ENCODE measurements at places on chromosomes 7 and 10.

DNA sequence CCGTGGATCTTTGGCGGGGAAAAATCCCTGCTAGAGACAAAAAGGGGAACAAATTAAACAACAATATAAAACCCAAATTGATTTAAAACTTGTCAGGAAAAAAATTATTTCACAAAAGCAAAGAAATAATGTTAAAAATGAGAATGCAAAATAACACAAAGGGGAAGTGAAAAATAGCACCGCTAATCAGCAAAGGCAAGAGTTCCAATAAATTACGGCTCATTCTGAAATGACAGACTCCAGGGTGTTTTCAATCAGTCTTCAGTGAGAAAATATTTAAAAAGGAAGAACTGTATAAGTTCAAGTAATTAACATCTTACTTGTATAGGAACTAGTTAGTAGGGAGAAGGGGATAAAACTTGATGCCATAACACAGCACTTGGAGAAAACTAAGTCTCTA lies 336.8 kb downstream of the LRRTM3 start:
- DNase-seq: no peak

DNA sequence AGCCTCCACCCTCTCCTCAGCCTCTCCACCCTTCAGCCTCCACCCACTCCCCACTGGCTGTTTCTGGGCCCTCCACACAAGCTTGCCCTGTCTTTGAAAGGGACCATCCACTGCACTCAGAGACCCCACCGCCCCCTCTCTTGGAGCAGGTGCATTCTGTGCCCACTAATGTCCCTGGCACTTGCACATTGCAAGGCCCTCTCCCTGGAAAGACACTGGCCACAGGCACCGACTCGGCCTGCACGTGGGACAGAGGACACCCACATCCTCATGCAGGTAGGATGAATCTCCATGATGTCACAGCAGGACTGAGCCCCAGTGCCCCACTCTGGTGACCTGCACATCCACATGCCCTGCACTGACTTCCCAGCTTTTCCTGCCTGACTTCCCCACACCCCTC lies 36.8 kb upstream of the EBF3 start:
- no peak for DNase-seq

- no peak for DNase-seq
Measured at GRCh38 chr10:97101166-97101940, 84.4 kb downstream of the SLIT1 start.

DNA sequence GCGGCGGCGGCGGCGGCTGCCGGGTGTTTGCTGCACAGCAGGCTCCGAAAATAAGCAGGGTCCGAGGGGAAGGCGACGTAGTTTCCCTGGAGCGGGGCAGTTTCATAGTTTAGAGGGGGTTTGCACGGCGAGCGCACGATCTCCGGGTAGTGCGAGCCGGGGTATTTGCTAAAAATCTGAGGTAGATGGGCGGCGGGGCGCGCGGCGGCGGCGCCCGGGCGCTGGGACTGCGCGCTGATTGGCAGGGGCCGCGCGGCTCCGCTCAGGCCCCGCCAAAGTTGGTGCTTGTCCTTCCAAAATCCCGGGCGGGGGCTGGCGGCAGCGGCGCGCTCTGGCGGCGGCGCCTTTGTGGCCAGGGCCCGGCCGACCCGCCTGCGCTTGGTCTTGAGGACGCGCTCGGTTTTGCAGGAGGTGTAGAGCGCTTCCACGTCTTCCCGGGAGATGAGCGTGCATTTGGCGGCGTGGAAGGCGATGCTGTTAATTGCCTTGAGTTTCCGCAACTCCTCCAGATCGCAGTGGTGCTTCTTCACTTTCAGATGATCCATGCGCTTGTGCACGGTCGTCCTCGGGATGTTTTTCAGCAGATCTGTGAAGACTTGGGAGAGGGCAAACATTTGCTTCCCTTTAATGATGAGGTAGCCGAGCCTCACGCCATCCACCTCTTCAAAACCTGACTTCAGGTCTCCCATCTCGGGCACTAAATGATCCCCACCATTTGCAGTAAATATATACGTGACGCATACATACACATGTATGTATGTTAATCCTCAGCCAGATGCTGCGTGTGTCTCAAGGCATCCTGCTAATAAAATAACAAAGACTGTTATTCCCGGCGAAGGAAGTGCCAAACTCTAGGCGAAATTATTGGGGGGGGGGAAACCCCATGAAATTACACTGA lies 8.1 kb downstream of the SKIDA1 start:
- no peak for DNase-seq

GRCh38 chr7:126016722-126017121 lies 1087.1 kb upstream of the POT1 start:
- DNase-seq: no peak

DNA sequence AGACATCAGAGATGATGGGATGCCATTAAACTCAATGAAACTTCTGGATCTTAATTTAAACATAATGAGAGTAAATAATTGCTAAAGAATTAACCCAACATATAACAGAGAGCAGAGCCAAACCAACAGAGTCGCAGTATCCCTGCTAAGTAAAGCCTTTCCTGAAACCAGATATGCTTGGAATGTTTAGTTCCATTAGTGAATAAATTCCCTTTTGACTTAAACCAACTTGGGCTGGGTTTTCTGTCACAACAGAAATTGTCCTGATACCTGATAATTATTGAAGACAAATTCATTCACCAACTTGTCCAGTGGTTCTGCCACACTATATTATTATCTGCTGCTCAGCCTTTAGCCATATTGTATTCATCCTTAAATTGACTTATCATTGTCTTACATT lies 286.7 kb downstream of the FZD1 start:
- DNase-seq: no peak

GRCh38 chr7:149558149-149558861 lies 60.7 kb upstream of the ZNF746 start:
- no peak for DNase-seq

DNA sequence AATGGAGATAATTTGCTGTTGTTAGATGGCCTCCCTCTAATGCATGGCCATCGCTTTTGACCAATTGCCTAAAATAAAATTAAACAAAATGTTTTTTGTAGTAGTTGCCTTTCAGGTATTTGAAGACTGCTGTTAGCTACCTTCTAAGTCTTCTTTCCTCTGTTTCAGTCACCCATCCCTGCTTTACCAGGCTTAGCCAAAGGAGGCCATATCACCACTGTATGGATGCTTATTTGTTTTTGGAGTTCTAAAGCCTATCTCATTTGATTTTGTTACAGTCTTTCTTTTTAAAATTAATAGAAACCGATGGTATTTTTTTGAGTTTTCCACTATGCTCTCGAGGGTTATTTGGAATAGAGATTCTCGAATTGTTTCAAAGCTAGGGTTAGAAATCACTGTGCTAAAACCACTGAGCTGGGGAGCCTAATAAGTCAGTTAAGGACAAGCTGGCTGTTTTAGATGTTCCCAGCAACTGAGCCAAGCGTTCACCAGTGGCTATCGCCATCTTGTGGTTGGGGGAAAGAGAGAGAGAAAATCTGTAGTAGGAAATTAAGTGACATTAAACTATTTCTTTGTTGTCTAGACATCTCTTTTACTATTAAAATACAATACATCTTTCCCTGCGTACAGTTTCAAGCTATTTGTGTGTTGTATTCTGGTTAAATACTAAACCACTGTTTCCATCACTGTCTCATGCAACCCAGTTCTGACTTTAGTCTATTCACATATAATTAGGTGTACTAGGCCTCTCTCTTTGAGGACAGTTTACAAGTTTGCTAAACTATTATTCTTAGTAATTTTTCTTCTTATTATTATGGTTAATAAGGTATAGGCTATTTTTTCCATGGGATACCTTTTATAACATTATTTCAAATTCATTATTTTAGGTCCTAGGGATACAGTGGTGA lies 52.2 kb downstream of the GPR158 start:
- no peak for DNase-seq

DNA sequence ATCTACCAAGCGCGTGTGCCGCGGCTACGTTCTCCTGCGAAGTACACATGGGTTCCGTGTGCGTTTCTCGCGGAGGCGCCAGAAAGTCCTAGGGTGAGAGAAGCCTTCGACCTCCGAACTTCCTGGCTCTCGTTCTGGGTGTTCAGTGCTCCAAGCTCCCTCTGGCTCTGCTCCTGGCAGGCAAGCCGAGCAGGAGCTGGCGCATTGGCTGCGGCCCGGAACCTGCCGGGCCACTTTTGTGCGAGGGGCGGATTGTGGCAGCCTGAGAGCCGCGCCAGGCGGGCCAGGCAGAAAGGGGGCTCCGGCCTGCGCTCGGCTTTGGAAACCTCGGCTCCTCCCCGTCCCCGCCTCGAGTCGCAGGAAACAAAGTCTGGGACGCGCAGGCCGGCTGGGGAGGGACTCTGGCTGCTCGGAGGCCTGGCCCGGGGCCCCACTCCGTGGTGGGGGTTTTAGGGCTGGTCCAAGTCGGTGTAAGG lies 9.6 kb downstream of the EMX2 start:
- no peak for DNase-seq

GRCh38 chr7:39510864-39511354 lies 55.3 kb upstream of the YAE1 start:
- no peak for DNase-seq

DNA sequence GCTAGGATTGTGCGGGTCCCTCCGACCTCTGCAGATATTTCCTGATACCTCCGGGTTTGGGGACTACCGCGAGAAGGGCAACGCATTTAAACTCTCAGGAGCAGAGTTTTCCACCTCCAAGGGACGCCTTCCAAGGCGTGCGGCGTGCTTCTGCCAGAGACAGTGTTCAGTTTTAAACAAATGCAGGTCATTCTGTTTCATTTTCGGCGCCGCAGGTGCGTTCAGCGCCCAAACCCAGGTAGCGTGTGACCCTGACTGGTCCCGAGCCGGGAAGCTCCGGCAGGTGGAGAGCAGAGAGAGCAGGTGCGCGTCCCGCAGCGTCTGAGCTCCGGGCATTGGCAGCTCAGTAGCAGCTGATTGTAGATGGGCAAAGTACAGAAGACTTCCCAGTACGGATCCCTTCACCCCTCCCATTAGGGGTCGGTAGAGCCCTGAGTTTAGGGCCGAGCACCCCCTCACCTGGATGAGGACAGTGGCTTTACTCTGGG lies 1.4 kb upstream of the CYP26A1 start:
- DNase-seq: no peak

GRCh38 chr10:117096599-117097201 lies 41.4 kb downstream of the VAX1 start:
- DNase-seq: no peak

GRCh38 chr10:10138685-10139084 lies 879.0 kb upstream of the CELF2 start:
- DNase-seq: no peak

DNA sequence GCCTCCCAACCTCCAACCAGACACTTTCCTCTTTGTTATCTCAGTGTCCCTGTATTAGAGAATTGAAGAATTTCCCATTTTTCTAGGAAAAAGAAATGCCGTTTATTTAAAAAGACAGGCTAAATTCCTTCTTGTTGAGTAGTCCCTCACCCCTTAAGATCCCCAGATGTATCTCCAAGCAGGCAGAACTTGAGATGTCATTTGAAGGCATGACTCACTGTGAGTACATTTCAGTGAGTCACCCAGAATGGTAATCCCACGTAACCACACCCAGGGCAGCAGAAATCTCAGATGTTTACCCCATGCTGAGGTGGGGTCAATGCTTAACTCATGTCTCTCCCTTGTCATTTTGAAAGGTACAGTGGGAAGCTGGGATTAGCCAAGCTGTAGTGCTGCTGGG lies 4.4 kb downstream of the ZNF655 start:
- no peak for DNase-seq

- no peak for DNase-seq
Measured at GRCh38 chr10:11046776-11047160, 29.1 kb downstream of the CELF2 start.

DNA sequence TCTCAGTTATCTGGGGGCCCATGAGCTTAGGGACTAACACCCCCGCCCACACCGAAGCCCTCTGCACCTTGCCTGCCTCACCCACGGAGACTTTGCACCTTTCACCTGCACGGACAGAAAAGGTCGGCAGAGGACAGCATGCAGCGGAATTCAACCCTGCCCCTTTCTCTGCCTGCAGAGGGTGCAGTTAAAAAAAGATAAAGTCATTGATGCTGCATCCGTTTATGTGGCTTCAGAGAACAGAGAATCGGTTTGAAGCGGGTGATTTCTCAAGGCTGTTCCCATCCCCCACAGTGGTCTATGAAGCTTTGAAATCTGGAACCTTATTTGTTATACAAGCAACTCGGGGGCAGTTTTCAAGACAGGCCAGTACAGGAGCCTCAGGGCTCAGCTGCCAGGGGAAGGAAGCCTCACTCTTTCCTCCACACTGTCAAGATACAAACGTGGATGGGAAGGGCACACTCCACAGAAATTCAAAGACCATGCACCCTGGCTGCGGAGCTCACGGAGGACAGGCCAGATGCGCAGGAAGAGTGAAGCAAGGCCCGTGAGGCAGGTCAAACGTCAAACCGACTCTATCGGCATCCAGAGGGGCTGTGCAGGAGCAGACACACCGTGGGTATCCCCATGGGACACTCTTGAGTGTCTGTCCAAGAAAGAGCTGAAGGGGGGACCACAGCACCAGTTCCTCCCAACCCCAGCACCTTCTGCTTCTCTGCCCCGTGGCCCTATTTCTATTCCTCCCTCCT lies 66.3 kb downstream of the INSIG1 start:
- no peak for DNase-seq

DNA sequence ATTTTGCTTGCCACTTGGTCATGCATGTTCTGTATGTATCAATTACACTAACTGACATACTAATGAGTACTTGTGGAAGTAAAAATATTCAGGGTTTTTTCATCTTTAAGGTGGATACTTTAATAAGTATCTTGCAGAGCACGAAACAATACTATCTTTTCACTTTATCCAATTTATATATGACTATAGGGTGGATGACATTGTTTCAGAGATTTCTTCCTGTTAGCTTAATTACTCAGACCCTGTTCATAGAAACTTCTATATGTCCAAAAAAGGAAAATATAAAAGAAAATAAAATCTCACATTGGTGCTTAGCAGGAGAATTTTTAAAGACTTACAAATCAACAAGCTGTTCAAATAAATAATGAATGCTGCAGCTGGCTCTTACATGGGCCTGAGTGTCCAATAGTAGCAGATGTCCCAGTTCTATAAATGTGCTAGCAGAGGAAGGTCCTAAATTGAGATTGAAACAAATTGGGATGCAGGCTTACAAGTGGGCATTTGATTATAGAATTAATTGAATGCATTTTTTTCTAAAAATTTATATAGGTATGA lies 91.5 kb upstream of the THSD7A start:
- DNase-seq: no peak

GRCh38 chr7:130884437-130885417 lies 150.7 kb upstream of the KLF14 start:
- DNase-seq: no peak

DNA sequence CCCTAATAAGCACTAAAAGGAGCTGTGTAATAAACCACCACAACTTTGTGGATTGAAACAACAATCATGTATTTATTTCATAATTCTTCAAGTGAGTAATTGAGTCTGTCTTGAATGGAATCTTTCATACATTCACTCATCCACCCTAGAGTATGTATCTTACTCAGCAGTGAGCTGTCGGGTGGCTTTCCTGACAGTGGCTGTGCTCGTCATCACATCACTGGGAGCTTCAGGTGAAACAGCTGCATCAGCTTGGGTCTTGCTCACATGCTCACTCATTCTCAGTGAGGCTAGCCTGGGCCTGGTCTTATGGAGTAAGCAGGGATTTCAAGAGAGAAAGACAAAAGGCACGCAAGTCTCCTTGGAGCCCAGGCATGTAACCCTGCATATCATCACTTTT lies 271.4 kb downstream of the POM121L12 start:
- DNase-seq: no peak

- DNase-seq: no peak
Measured at GRCh38 chr10:132482090-132482800, 55.3 kb upstream of the INPP5A start.
